ENCODE measurements at places on chromosomes 13 and 19.

DNA sequence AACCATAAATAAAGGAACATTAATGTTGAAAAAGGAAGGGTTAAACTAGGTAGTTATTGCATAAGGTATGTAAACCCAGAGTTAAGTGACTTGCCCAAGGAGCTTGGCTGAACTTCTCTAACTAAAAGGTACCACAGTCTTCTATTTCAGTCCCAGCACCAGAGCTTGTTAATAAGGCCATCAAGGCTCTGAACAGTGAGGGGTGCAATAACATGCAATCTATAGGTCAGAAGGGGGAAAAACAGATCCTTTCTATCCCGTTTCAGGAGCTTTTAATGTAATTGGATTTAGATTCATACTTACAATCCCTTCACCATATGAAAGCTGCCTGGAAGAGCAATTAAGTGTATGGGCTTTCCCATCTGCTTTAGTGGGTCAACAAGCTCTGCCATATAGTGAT is 441.5 kb upstream of the SPRY2 start:
- DNase-seq = no peak

DNA sequence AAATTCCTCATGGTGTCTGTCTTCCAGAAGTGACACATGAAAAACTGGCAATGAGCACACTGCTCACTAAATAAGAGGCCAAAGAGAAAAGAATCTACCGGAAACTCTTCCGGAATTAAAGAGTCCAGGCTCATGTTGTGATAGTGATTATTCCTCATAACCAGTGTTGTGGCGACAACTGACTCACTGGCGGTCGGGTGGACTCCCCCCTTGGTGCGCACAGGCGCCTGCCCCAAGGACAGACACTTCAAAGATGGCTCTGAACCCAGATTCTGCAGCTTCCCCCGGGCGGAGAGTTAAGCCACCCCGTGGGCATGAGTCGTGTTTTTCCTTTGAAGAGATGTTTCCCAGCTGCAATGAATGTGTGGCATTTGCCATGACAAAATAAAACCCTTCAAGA is 10.3 kb downstream of the IL17D start:
- no peak for DNase-seq

DNA sequence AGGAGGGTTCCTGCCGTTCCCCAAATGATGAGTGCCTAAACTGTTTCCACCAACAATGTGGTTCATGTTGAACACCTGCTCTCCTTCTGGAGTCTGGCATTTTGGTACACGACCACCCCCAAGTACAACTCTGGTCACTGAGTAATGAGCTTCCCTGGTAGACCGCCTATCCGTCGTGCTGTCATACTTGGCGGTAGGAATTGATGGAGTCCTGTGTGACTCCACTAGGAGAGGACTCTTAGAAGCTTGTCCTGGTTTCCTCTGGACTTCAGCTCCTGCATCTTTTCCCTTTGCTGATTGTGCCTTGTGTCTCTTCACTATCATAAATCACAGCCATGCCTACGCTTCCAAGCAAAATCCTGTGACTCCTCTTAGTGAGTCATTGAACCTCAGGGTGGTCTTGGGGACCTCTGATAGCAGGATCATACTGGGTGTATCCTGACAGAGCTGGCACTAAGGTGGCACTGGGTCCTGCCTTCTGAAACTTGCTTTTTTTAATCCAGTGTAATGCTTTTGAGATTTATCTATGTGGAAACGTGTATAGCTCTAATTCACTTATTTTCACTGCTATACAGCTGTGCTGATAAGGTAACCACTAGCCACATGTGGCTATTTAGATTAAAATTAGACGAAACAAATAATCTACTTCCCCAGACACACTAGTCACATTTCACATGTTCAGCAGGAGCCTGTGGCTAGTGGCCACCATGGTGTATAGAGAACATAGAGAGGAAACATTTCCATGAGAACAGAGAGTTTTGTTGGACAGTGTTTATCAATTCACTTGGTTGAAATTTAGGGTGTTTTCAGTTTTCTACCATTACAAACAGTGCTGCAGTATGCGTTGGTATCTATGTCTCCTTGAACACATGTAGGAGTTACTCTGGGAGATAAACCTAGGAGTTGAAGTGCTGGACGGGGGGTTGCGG is 6.1 kb upstream of the ASF1B start:
- DNase-seq = no peak

GRCh38 chr19:58330458-58330857 is 3.7 kb downstream of the ZSCAN22 start:
- no peak for DNase-seq

DNA sequence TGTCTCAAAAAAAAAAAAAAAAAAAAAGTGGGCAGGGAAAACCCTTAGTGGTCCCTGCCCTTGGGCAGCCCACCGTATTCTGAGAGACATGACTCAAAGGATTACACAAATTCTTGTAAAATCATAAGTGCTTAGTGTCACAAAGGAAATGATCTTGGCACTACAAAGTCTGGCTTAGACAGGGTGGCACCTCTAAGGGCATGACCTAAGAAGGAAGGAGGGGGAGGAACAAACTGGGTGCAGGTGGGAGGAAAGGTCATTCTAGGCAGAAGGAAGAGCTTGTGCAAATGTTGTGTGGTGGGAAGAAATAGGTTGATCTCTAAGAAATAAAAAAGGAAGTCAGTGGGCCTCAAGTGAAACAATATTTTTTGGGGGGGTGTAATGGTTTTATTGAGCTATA is 10.4 kb downstream of the PNPLA6 start:
- no peak for DNase-seq

GRCh38 chr19:37468961-37469777 is at the start of gene ZNF570:
Gene ZNF570 (plus strand): TSS chr19:37469356. CDS start chr19:37470355, 999 bp downstream.
- DNase-seq = peak; percentile 73

- no peak for DNase-seq
Measured at GRCh38 chr13:41137241-41137640, 4.6 kb upstream of the KBTBD6 start.

DNA sequence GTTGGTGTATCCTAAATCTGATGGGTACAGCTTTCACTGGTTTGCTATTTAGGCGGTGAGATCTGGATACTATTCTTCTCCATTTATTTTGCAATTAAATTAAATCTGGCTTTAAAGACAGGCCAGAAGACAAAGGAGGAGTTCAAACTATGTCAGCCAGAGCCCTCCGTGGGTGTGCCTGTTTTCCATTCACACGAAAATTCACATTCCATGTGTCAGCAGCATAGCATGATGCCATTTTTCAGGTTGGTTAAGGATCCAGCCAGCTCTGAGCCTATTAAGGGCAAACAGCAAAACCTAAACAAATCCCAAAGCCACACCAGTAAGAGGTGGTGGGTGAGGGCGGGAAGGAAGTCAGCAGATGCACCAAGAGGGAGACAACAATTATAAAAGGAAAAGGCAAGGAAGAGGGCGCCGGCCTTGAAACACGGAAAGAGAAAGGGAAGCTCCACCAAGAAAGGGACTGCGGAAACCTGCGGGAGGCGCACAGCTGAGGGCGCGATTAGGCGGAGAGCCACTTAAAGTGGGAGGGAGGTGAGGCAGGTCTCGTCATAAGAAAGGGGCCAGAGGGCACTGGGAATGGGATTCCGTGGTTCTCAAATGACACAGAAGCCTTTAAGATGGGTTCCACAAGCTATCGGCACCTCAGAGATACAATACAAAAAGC is 43.0 kb downstream of the CARS2 start:
- no peak for DNase-seq

DNA sequence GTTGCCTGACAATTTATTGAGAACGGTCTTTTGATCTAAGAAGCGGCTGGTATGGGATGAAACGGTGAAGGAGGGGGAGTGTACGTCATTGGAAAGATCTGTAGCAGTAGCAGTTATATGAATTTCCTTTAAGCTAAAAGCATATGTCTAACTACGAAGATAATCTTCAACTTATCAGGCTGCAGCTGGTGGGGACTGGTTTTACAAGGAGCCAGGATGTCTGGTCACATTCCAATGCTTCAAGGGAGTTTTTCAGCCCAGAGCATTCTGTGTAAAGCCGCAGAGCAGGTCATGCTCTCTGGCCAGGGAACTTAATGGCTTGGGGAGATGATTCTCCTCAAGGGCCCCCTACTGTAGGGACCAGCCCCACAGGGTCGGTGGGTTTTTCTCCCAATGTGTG is 29.2 kb downstream of the CLEC4M start:
- DNase-seq = no peak

GRCh38 chr19:6056801-6057650 is 53.3 kb downstream of the RFX2 start:
- DNase-seq = no peak

DNA sequence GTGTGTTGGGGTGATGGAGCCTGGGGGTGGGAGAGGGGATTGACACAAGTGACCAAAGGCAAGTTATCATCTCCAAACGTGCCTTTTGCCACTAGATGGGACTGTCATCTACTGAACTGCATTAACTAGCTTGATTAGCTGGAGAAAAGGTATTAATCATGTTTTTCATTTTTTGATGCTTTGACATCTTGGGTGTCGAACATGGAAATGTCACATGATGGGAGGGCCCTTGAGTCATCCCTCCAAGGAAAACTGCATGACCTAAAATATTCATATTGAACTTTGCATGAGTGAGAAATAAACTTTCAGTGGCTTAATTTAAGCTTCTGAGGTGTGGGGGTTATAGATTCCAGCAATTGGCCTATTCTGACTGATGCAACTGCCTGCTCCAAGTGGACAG is 73.3 kb downstream of the ALOX5AP start:
- no peak for DNase-seq

DNA sequence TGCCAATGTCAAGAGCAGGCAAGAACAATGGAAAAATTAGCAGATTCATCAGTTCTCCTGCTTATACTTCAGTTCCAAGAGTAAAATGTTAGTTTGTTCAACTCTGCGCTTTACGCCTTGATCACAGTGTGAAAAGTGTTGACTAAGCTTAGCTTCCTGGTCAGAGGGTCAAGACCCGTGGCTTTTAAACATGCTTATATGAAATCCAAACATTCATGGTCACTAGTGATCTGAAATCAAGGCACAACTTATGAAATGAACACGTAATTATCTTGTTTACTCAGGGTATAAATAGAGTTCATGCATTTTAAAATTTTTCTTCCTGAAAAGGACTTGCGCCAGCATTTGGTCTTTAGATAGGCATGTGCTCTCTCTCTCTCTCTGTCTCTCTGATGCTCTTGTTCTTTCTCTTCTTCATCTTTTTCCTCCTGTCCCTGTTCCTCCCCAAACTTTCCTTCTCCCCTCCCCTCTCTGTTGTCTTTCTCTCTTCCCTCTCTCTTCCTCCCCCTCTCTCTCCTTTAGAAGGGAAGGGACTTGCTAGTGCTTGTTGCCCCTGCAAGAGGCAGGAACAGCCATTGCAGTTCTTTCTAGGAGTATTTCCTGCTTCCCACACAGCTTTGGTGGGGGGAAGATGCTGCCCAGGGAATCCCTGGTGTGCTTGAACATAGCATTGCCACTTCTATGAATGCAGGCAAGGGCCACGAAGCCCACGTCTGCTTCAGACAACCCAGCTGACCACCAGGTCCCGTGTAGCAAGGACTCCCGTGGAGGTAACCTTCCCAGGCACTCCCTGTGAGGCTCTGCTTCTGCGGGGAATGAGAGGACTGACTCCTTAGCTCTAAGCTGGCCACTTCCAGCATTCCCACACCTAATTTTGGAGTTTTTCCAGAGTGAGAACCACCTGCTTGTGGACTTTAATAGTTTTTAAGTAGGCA is 7.1 kb upstream of the ZNF536 start:
- no peak for DNase-seq

DNA sequence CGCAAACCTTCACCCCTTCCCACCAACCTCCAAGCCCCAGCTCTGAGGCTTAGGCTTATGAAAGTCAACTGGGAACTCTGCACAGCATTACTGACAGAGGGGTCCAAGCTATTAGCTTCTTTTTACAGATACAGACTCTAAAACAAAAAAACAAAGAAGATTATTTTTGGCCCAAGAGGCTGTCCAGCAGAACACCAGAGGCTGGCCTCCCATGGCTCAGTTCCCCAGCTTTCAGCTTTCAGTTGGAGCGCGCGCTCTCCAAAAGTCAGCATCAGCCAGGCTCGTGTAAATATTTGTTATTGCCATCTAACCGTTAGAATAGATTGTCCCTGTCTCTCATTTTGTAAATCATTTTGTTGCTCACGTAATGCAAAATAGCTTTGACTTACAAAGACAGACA is 58.4 kb downstream of the ZIC5 start:
- DNase-seq = no peak

DNA sequence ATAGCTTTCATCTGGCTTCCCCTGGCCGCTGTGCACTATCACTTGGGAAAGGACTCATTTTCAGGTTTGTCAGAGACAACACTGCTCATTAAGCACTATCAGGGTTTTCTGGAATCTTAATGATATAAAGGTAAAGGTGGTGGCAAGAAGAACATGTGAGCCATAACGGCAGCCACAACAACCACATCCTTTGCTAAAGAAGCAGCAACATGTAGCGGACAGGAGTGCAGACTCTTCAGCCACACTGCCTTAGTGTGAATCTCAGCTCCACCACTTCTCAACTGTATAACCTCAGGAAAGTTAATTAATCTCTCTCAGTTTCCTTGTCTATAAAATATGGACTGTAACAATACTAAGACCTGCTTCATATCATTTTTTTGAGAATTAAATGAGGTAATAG is 24.1 kb upstream of the MIR17HG start:
- no peak for DNase-seq

DNA sequence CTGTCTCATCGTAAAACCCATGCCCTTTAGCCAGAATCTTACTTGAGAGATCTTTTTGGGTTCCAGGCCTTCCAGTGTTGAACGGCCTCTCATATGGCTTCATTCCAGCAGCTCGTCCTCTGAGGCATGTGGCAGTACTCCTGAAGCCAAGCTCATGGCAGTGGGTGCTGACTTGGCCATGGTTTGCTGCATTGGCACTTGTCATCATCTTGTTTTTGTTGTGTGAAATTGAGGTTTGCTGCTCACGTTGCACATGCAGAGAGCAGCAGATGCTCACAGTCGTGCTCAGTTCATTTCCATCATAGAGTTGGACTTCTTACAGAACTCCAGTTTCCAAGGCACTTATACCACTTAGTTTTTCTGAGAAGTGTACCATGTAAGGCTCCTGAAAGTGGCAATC is 14.9 kb downstream of the TEX29 start:
- no peak for DNase-seq

- no peak for DNase-seq
Measured at GRCh38 chr13:41985788-41986508, 25.0 kb upstream of the VWA8 start.

GRCh38 chr19:46454244-46454643 is 17.1 kb downstream of the PNMA8A start:
- DNase-seq = no peak

DNA sequence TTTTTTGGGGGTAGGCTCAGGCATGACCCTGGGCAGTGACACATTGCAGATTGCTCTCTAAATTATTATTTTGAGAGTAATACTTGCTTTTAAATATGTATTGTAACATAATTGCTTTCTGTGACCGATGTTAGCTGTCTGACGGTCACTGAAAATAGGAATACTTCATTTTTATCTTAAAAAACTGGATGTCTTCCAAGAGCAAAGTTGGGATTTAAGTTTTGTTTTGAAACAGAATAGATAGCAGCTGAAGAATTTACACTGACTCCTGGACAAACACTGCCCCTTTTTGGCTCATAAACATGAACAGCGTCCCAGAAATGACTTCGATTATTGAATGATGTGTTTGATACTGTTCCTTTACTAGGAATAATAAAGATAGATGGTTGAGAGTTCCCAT is 535.9 kb downstream of the GPC5 start:
- no peak for DNase-seq

Measured in progenitor cell of endocrine pancreas (in vitro differentiated cells).